ENCODE measurements at places on chromosomes 2 and 18.

- no peak for DNase-seq
These were observed 84.0 kb downstream of the SPP2 start for GRCh38 chr2:234134496-234134895.

DNA sequence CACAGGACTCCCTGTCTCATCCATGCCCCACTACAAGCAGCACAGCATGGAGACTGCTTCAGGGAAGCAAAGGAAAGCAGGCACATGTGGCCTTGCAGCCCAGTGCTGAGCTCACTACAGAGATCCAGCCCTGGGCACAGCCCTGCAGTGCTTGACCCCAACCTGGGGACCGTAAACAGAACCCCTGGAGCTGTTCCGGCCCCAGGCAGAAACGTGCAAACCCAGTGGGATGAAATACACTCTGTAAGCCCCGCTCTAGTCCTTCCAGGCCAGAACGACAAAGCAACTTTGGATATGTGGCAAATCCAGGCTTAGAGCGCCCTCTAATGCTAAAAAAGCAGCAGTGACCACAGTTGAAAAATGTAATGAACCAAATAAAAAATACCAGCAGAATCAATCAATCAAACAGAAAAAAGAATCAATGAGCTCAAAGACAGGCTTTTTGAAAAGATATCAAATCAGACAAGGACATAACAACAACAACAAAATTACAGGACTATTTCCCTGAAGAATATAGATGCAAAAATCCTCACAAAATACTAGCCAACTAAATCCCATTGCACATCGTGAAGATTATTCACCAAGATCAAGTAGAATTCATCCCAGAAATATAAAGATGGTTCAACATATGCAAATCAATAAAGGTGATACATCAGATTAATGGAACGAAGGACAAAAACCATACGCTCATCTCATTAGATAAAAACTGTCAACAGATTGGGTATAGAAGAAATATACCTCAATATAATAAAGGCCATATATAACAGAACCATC lies 45.6 kb downstream of the ZNF519 start:
- DNase-seq = peak; percentile 31

DNA sequence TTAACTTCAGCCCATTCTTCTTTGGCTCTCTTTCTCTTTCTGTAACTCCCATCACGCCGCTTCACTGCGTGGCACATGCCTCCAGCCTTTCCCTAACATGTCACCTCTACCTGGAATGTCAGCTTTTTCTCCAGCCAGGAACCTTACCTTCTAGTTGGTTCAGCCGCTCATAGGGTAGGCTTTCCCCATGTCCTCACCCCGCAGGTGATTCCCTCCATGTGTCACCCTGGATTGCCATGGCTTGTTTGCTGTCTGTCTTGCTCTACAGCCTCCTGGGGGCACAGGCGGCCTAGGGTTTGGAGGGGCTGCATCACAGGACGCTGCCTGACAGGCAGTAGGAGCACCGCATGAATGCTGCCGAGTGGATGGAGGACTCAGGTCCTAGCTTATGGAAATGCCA lies 39.2 kb downstream of the ARHGEF4 start:
- DNase-seq = no peak

GRCh38 chr2:84807063-84807485 lies 73.8 kb downstream of the TRABD2A start:
- peak; percentile 99 for DNase-seq

GRCh38 chr2:133377599-133377998 lies 190.7 kb downstream of the NCKAP5 start:
- no peak for DNase-seq

Measured in EL (cell line).